ENCODE measurements at places on chromosomes 3 and 15.

GRCh38 chr3:172559020-172559419 is 35.8 kb upstream of the TNFSF10 start:
- DNase-seq: no peak

- DNase-seq: no peak
Measured at GRCh38 chr15:50543556-50543955, 2.9 kb downstream of the USP50 start.

GRCh38 chr3:17132286-17133115 is 247.7 kb downstream of the PLCL2 start:
- DNase-seq: no peak

GRCh38 chr3:152961323-152961722 is 126.4 kb downstream of the P2RY1 start:
- DNase-seq: no peak

DNA sequence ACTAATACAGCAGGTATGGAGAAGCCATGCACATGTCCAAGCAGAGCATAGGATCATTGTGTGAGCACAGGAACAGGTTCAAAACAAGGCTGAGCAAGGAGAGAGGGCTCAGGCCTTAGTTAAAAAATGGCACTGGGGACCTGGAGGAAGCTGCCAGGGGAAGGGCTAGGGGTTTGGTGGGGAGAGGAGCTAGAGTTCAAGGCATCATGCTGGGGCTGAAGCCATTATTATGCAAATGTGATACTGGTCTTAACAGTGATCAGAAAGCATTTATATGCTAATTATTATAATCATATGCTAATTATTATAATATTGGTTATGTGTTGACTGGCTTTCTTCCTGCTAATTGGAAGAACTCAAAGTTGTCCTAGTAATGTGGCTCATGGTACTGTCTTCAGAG is 546.0 kb upstream of the CFAP20DC start:
- DNase-seq: no peak

GRCh38 chr3:118943597-118943996 is 91.0 kb downstream of the IGSF11 start:
- no peak for DNase-seq

- no peak for DNase-seq
Measured at GRCh38 chr3:189908646-189909045, 212.1 kb downstream of the P3H2 start.

DNA sequence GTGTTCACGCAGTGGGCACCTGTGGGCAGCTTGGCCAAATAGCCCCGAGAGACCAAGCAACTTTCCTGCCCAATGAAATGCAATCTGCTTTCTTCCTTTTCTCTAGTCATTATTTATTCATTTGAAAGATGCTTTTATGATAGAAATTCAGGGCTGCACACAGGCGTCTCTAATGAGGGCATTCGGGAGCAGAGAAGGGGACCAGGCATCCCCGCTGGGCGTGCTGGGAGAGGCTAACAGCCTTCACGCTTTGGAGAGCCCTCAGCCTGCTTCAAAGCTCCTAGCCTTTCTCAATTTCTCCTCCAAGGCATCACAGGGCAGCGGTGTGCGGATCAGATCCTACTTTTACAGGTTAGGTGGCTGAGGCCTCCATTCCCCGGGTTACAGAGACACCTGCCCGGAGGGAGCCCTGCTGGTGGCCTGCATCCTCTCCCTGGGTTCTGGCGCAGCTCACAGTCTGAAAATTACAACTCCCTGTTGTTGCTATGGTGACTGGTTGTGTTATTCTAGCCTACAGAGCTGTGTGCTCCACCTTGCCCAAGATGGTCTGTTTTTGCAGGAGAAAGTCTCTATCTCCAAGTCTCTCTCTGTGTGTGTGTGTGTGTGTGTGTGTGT is 21.8 kb upstream of the KLF13 start:
- DNase-seq: peak; percentile 41

GRCh38 chr3:42831321-42831713 is 22.1 kb downstream of the ACKR2 start:
- DNase-seq: peak; percentile 71

DNA sequence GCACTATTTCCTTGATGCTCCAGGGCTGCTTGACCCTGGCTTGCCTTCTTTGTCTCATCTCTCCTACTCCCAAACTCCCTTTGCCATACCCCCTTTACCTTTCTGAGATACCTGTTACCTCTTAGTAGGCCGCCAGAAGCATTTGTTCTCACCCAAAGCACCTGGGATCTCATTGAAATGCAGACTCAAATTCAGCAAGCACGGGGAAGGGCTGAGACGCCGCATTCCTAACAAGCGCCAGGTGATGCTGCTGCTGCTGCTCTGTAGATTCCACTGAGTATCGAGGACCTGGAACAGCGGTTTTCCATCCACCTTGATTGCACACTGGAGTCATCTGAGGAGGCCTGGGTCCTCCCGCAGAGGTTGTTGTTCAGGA is 91.8 kb downstream of the TMEM266 start:
- no peak for DNase-seq

- DNase-seq: no peak
Measured at GRCh38 chr3:55858302-55858701, 371.2 kb upstream of the WNT5A start.

GRCh38 chr3:171542976-171543375 is 82.8 kb upstream of the TNIK start:
- no peak for DNase-seq

DNA sequence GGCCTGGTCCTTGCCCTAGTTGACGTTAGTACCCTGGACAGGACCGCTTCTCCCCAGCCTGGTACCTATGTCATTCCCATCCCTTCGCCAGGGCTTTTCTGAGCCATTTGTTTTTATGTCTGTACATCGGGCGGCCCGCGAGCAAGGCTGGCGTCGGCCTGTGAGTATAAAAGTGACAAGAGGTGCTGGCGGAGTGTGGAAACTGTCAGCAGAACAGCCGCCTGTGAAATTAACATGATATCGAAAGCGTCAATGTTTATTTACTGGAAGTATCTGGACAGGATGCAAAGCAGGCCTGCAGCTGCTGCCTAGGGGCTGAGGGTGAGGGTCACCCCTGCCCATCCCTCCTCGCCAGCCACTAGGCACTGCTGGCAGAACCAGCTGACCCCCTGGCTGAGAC is 33.4 kb downstream of the LINGO1 start:
- DNase-seq: no peak

DNA sequence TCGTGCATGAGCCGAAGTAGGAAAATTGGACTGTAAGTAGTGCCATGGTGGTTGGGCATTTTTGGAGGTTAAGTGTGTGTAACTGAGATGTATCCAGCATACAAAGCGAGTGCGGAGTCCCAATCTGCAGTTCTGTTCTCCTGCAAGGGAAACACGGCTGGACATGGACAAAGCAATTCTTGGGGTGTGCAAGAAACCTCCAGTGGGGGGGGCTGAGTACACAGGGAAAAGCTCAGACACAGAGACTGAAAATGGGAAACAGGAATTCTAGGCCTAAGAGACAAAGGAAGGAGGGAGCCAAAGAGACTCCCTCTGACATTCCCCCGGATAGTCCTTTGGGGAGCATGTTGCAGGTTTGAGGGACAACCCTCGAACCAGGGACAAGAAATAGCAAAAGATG is 83.2 kb upstream of the PLSCR4 start:
- DNase-seq: no peak

DNA sequence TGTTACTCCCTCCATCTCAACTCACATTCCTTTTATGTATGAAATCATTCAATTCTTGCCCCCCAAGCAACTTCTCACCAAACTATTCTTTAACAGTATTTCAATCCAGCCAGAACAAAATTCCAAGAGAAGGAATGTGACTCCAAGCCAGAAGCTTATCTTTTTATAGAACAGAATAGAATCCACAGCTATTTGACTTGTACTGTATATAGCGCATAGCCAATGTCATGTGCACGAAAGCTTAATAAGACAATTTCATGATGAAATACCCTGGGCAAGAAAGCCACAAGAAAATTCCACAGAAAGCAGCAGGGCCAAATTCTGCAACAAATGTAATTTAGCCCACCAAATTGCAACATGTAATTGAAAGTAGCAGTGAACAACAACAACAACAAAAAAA is 127.6 kb upstream of the UBE2E2 start:
- no peak for DNase-seq

DNA sequence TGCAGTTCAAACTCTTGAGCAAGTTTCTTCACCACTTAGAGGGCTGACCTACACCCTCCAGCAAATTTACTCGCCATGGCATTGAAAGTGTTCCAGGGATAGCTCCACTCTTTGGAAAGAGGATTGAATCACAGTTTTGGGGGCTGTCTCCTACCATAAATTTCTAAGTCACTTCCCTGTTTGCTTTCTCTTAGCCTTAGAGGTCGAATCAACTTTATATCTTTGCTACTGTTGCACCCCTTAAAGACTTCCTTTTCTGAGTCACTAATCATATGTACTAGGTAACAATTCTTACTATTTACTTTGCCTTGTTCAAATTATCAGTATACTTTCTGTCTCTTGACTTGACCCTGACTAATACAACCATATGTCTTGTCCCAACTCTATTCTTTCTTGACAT is 1151.8 kb upstream of the ALCAM start:
- no peak for DNase-seq

GRCh38 chr3:33659856-33660434 is 58.1 kb downstream of the CLASP2 start:
- no peak for DNase-seq

GRCh38 chr3:193782276-193782647 is 189.3 kb downstream of the OPA1 start:
- no peak for DNase-seq

DNA sequence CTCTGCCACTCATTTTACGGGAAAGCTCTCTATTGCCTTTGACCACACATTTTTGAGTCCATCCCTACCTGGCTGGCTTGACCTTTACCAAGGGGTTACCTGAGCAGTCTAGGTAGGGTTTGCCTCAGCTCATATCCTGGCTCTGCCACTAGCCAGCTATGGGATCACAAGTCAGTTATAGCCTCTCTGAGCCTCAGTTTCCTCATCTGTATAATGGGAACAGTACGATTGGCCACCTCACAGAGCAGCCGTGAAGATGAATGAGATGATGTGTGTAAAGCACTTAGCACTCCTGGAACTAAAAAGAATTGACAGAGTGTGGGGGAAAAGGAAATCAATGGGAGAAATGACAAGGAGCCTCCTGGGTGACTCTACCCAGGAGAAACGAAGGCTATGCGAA is 28.0 kb downstream of the SPATA12 start:
- no peak for DNase-seq

DNA sequence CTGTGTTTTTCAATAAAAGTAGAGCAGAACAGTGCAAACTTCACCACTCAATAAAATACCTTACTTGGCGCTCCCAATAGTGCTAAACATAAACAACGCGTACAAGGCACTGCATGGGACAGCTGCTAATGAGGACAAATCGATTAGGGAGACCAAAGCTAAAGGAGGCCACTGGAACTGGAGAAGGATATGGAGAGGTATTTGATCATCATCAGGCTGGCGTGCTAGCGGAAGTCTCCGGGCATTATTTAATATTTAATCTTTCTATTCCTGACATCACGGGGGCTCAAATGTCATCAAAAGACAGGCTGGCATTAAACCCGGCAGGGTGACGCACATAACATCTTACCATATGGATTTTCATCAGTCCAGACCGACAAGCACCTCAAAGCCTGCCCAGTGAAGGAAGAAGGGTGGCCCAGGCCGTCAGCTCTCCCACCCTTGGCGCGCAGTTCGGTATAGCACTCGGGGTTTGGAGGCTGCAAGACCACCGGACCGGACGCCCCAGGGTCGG is 604 bp downstream of the CCPG1 start:
- no peak for DNase-seq

- no peak for DNase-seq
Measured at GRCh38 chr3:19543212-19543841, 390.7 kb downstream of the EFHB start.

DNA sequence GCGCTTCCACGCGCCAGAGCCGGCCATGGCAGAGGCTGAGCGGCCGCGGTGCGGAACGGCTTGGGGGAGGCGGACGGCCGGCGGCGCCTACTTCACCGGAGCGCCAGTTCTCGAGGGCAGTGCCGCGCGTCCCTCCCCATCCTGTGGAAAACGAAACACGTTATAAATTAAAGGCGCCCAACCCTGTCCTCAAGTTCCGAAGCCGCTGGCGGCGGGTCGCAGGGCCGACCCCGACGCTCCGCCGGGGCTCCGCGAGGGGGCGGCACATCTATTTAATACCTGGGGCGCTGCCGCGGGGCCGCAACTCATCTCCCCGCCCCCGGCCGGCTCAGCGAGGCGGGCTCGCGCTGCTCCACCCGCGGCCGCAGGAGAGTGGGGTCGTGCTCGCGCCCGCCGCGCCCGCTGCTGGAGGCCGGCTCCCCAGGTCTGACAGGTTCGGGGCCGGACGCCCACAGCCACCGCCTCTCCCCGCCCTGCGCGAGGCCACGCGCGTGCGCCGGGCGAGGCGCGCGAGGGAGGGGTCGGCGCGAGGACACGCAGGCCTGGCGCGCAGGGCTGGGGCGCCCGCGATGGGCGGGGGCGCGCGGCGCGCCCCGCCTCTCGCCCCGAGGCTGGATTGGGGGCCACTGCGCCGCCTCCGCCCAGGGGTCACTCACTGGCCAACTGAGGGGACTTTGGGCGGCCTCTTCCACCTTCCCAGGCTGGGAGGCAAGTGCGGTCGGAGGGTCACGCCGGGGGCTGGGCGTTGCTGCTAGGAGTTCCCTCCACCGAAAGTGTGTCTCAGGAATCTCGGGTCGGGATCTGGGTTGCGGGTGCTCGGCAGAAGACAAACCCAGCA is at the start of gene SLC30A4:
Gene SLC30A4 (minus strand): TSS at position 428 of the 838 bp plus-strand sequence. CDS start 401 bp downstream, at position 27.
- peak; percentile 62 for DNase-seq

GRCh38 chr3:23601091-23601822 is 204.5 kb upstream of the UBE2E1 start:
- DNase-seq: no peak

DNA sequence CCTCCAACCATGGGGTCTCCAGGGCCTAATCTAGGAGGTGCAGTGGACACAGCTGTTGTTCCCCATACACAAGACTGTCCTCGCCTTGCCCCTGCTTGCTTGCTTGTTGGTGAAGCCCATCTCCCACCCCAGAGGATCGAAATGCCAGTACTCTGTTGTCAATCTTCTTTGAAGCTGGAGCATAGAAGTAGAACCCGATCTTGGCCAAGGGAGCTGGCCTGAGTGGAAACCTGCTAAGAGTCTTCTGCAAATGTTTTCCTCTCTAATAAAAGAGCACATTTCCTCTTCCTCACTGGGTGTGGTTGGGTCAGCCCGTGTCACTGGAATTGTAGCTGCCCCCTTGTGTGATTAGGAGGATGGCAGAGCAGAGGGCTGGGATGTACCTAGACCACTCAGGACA is 85.4 kb downstream of the HES1 start:
- no peak for DNase-seq

- no peak for DNase-seq
Measured at GRCh38 chr3:164903820-164904451, 174.4 kb downstream of the SI start.

Data from activated naive CD4-positive, alpha-beta T cell treated with anti-CD3 and anti-CD28 coated beads, Interleukin-2, amount 50 U/mL, for 72 hours (primary cell).